ENCODE measurements at places on chromosomes 4 and X.

DNA sequence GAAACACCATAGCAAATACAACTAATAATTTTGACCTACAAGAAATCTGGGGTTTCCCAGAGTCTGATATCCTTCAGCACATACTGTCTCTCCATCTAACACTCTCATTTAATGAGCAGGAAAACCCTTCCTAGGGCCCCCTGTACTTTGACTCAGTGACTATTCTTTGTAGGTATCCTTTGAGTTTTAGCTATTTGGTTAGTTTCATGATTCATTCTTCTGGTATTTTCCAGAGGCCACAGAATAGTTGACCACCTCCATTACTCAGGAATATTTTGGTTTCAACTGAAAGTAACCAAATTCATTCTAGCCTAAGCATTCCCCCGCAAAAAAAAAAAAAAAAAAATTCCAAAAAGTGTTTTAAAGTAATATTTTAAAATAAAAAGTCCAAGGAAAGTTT lies 140.0 kb downstream of the IDS start:
- DNase-seq = no peak

DNA sequence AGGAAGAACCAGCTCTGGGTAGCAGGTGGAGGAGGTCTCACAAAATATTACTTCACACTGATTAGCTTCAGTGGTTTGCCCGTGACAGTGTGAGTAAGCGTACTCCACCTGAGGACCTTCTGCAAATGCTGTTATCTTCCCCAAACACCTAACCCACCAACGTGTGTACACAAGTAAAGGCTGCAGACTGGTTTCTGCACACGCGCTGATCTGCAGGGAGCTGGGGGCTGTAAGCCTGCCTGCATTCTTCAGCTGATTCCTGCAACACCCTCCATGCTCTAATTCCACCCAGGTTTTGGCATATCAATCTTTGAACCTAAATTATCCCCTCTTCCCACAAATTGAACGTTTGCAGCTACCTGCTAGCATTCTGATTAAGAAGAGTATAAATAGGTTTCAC lies 820.2 kb downstream of the TRIML1 start:
- no peak for DNase-seq

DNA sequence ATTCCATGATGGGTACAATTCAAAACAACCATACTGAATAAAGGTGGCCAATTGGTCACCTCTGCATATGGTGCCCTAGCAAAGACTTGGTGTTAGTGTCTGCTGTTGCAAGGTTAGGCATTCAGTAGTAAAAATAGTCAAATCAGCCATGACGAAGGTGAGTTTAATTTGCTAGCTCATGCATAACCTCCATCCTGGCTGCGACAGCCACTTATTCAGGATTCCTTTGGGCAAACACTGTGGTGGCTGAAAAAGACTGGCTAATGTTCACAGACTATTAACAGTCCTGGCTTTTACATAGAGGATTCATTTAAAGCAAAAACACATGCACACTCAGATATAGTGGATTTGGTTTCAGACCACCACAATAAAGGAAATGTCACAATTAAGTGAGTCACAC lies 34.8 kb upstream of the MAP9 start:
- DNase-seq = no peak

GRCh38 chrX:110915111-110915510 lies 119.5 kb upstream of the CHRDL1 start:
- peak; percentile 43 for DNase-seq

DNA sequence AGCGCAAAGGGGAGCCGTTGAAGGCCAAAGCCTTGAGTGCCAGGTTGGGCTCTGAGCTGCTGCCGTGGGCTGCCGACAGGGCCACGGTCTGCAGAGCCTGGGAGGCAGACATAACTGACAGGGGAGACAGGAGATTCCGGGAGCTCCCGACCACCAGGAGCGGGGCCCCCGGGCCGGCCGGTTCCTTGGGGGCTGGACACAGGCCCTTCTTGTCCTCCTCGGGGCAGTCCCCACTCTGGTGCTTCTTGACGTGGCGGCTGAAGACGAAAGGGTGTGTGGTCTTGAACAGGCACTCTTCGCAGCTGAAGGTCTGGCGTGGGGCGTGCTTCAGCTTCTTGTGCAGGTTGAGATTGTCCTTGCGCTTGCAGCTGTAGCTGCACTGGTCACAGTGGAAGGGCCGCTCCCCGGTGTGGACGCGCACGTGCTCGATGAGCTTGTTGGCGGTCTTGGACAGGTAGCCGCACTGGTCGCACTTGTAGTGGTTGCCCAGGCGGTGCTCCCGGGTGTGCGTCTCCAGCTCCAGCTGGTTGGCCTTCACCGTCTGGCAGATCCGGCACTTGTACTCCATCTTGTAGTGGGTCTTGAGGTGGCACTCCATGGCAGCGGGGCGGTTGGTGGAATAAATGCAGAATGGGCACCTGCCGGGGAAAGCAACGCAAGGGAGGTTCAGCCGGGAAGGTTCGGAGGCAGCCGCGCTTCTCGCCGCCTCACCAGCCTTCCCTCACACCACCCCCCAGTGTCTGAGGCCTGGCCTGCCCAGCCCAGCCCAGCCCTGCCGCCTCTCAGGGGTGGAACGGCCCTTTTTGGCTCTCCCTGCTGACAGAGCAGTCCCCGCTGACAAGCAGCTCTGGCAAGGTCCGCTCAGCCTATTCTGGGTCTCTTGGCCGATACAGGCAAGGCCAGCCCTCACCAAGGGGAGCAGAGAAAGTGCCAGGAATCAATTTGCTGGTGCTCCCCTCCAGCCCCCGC lies 81.3 kb downstream of the C4orf51 start:
- no peak for DNase-seq

Measured in skeletal muscle cell (primary cell).